Renal cortex interstitium (tissue), 15 donors: ENCODE measurements at places on chromosomes 6 and 20.

DNA sequence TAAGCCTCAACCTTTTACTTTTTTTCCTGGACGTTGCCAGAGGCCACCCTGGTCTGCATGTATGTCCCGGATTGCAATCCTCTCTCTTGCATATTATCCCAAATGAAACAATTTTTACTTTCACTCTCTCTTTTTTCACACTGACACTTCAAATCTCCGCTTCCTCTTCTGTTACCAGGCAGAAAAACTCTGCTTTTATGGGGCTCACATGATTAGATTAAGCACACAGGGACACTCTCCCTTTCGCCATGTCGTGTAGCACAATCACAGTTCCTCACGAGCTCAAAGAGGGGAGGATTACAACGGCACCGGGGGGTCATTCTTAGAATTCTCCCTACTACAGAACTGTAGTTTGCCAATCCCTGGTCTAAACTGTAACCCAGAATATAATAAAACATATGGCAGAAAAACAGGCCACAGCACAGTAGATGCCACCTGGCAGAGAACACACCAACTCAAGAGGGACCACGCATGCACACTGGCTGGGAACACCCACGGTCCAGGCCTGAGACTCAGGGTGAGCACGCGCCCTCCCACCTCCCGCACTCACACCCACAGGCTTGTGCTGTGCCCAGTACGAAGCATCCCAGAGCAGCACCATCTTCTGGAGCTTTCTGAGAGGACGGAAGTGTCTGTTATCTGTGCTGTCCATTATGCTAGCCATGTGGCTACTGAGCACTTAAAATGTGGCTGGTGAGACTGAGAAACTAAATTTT, 288.7 kb downstream of the KIF16B start:
- no peak for DNase-seq

DNA sequence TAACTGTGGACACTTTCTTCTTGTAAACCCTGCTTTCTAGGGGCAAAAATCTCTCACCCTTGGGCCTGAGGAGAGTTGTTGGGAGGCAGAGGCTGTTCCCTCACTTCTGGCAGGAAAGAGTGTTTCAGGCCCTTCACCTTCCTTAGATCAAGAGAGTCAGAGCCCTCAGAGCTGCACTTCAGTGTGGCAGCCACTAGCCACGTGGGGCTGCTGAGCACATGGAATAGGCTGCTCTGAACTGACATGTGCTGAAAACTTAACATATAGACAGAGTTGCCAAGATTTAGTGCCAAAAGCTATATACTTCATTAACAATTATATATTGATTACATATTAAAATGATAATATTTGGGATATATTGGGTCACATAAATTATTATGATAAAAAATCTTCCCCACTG, 4.4 kb upstream of the LMBRD1 start:
- DNase-seq, result no peak

DNA sequence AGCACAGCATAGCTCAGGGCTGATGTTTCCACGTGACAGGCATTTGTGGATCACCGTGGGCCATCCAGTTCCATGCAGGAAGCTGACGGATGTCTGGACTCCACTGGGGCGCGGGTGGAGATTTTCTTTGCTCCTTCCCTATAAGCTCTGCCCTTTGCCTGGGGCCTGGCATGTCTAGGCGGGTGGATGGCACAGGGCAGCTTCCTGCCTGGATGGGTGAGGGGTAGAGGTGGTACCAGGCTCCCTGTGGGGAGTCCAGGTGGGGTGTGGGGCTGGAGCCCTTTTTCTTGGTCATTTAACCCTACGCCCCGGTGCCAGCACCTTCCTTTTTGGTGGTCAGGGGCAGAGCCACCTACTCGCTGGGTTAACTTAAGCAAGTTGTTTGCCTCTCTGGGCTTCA, 10.4 kb downstream of the FAM110A start:
- DNase-seq, result no peak

- no peak for DNase-seq
These were observed 162.4 kb upstream of the KCNG1 start for GRCh38 chr20:51185277-51185676.

DNA sequence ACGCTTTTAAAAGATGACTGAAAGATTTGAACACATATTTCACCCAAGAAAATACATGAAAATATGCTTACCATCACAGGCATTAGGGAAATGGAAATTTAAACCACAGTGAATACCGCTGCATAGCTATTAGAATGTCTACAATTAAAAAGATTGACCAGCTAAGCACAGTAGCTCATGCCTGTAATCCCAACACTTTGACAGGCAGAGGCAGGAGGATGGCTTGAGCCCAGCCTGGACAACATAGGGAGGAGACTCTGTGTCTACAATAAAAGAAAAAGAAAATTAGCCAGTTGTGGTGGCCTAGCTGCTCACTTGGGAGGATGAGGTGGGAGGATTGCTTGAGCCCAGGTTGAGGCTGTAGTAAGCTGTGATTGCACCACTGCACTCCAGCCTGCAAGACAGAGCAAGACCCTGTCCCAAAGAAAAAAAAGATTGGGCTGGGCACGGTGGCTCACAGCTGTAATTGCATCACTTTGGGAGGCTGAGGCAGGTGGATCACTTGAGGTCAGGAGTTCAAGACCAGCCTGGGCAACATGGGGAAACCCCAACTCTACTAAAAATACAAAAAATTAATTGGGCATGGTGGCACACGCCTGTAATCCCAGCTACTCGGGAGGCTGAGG, 163.7 kb upstream of the AKAP12 start:
- DNase-seq, result no peak

GRCh38 chr6:3496395-3496794, 39.5 kb upstream of the SLC22A23 start:
- DNase-seq, result no peak

DNA sequence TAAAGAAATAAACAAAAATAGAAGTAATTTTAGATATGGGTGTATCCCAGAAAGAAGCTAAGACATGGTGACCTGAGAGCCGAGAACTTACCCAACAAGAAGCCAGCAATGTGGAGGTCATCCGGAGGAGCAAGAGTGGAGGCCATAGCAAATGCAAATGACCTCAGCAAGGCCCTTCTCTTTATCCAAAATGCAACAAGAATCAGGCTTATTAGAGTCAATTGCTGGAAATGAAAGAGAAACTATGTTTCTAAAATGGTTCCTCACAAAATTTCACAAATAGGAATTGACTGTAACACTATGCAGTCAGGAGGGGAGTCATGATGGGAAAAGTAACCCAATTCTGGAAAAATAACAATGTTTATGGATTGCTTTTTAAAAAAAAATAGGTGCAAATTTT, 90.4 kb downstream of the TNFAIP3 start:
- DNase-seq, result no peak

DNA sequence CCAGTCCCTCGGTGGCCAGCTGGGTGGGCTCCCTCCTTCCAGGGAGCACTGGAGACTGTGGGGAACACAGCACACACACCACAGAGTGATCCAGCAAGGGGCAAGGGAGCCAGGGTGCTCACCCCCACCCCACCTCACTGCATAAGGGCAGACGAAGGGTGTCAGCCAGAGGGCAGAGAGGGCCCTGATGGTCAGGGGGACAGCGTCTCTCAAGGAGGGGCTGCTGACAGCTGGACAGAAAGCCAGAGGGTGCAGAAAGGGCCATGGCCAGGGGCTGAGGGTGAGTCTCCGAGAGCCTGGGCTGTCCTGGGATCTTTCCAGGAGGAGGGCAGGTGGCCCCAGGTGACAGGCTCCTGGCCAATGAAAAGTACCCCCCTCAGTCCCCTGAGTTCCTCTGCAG, 73.4 kb upstream of the PMEPA1 start:
- DNase-seq, result no peak

DNA sequence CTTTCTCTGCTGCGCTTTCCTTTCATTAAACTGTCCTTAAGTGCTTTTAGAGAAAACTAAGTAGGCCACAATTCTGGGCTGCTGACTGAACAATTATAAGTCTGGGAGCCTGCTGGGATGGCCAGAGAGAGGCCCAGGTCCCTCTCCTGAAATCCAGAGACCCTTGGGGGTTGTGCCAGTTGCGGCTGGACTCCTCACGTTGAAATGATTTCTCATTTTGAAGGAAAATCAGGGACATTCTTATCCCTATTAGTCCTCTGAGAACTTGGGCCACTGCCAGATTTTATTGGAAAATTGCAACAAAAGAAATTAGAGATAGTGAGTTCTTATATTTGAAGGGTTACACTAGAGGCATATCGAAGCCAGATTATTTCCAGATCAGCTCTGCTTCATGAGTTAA, 145.1 kb downstream of the CLIC5 start:
- no peak for DNase-seq

GRCh38 chr6:30244560-30244959, 31.4 kb upstream of the TRIM26 start:
- DNase-seq, result no peak

DNA sequence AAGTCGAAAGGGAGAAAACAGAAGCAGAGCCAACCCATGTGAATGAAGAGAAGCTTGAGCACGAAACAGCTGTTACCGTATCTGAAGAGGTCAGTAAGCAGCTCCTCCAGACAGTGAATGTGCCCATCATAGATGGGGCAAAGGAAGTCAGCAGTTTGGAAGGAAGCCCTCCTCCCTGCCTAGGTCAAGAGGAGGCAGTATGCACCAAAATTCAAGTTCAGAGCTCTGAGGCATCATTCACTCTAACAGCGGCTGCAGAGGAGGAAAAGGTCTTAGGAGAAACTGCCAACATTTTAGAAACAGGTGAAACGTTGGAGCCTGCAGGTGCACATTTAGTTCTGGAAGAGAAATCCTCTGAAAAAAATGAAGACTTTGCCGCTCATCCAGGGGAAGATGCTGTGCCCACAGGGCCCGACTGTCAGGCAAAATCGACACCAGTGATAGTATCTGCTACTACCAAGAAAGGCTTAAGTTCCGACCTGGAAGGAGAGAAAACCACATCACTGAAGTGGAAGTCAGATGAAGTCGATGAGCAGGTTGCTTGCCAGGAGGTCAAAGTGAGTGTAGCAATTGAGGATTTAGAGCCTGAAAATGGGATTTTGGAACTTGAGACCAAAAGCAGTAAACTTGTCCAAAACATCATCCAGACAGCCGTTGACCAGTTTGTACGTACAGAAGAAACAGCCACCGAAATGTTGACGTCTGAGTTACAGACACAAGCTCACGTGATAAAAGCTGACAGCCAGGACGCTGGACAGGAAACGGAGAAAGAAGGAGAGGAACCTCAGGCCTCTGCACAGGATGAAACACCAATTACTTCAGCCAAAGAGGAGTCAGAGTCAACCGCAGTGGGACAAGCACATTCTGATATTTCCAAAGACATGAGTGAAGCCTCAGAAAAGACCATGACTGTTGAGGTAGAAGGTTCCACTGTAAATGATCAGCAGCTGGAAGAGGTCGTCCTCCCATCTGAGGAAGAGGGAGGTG, 38.7 kb downstream of the ZBTB2 start:
- no peak for DNase-seq

GRCh38 chr6:39938773-39939654, 4.8 kb upstream of the MOCS1 start:
- DNase-seq, result no peak
